ENCODE measurements at places on chromosomes 16 and 17.

- no peak for DNase-seq
These were observed 1.6 kb downstream of the MLX start for GRCh38 chr17:42568341-42569111.

DNA sequence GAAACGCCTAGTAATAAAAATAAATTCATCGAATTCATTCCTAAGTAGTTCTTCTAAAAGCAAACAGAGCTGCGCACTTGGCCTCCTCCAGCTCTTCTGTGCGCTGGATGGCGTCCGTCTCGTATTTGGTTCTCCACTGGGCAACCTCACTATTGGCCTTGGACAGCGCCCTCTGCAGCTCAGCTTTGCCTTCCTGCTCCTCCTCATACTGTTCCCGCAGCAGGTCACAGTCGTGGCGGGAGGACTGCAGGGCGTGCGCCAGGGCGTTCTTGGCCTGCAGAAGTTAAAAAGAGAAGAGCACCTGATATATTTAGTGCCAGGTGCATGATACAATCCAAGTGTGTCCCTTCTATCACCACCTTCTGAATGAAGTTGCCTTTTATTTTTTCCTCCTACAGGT, 21.8 kb downstream of the MYH3 start:
- no peak for DNase-seq

DNA sequence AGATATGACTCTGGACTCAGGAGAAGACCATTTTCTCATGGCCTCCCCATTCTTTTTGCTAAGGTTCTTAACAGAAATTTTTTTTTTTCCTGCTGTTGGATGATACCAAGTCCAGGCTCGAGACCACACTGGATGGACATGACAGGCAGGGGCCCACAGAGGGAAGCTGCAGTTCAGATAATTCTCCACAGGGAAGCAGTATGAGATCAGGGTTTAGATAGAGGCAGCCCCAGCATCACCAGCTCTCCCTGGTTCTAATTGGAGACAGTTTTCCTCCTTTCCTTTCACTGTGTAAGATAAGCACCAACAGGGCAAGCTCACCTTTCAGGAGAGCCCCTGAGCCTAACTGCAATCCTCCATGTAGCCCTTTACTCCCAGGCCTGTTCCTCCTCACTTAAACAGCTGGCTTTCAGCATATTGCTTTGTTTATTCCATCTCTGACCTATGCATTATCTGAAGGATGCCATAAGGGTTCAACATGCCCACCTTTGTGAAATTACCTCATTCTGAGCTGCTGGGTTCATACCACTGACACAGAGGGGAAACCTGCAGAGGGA, 108.1 kb downstream of the SNX11 start:
- DNase-seq: peak; percentile 34

DNA sequence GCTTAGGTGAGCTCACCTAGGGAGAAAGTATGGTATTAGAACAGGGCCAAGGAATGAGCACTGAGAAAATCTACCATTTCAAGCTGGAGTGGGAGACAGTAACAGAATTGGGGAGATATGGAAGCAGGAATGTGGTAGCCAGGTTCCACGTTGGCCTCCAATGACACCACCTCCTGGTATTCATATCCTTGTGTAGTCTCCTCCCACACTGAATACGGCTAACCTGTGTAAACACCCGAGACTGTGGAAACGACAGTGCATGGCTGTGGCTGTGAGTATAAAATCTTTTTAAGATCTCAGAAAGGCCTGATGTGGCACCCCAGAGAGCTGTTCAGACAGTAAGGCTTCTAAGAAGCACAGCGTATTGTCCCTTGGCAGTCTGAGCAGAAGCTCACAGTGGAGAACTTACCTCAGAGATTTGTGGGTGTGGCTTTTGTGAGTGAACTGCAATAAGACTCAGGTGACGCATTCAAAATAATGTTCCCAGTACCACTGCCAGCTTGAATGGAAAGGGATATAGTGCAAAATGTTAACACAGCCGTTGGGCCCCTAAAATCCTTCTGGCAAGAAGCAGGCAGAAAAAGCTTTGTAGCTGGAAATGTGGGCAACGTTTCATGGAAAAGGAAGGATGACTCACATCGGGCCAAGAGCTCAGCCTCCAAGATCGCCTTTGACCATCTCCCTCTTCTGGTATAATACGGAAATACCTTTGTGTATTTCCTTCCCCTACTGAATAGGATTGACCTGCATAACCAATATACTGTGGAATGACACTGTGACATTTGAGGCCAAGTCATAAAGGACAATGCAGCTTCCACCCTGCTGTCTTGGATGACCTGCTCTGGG, 14.4 kb downstream of the SDR42E1 start:
- DNase-seq: peak; percentile 81

GRCh38 chr17:50539762-50540559, 7.0 kb upstream of the SPATA20 start:
- DNase-seq: peak; percentile 83

DNA sequence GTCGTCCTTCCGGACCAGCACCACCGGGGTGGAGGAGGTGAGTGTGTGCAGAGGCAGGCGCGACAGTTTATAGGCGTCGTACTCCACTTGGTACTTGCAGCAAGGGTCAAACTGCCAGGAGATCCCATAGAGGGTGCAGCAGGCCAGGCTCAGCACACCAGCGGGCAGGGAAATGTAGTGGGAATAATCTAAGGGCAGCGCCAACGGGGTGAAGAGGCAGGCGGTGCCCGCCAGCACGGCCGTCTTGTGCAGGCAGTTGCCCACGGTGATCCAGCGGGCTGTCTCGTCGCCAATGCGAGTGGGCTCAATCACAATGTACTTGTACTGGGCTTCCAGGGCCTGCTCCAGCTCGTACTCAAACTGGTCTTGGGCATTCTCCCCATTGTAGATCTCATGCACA, 15.6 kb downstream of the TMEM11 start:
- DNase-seq: no peak

DNA sequence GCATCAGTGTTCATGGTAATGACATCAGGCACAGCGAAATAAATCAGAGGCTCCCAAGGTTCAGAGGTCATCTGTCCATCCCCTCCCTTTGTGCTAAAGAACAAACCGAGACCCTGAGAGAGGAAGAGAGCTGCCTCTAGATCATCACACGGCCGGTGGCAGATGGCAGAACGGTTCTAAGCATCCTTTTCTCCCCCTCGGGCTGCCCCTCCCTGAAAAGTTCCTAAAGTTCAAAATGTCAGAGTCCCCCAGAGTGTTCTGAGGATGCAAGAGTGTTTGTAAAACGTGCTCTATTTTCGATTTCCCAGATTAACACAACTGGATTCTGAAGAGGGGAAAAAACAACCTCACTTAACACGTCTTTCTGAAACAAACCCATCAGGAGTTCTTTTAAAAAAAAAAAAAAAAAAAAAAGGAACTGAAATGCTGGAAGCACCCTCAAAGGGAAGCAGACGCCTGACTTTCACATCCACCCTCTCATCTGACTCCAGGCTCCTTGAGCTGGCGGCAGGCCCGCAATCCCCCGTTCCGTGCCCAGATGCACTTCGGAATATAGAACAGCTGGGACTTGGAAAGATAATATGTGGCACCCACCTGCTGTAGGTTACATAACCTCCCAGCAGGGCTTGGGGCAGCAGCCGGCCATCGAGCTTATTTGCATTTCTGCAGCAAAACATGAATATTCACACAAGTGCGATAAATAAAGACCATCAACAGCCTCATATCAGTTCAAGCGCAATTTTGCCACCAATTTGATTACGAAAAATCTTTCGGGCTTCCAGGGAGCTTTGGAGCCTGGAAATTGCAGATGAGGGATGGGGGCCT, 115.5 kb upstream of the SMURF2 start:
- no peak for DNase-seq

- DNase-seq: no peak
These were observed 224.8 kb upstream of the TNRC6C start for GRCh38 chr17:77733576-77734296.

GRCh38 chr17:2517539-2517938, 5.9 kb upstream of the METTL16 start:
- no peak for DNase-seq

- DNase-seq: no peak
These were observed 18.7 kb downstream of the ZNHIT3 start for GRCh38 chr17:36505171-36505570.

Data from T47D (cell line).